Renal cortex interstitium (tissue), 15 donors: ENCODE measurements at places on chromosomes 2 and 18. TPM values are rescaled to one million over a fixed set of nuclear protein-coding genes. Genes with fewer than 3 reads are reported as not detected.

ANKRD62 gene
- 0.08 TPM for polyA plus RNA-seq

KRCC1 gene
- 60.9 TPM for polyA plus RNA-seq

CYP27A1 gene
- 49.1 TPM for polyA plus RNA-seq

TLK1 gene
- 61.4 TPM for polyA plus RNA-seq

PROKR1 gene
- polyA plus RNA-seq, result 0.37 TPM

FSHR gene
- not detected for polyA plus RNA-seq

CPO gene
- 1.00 TPM for polyA plus RNA-seq

SPP2 gene
- polyA plus RNA-seq, result not detected
